ENCODE measurements at places on chromosomes 12 and 14. TPM values are rescaled to one million over a fixed set of nuclear protein-coding genes. Genes with fewer than 3 reads are reported as not detected.

GRCh38 chr14:99910337-99911309 is 117.4 kb downstream of the EML1 start:
- no peak for DNase-seq
- no peaks in the 10 kb centered on the region for H3K36me3 ChIP-seq

DNA sequence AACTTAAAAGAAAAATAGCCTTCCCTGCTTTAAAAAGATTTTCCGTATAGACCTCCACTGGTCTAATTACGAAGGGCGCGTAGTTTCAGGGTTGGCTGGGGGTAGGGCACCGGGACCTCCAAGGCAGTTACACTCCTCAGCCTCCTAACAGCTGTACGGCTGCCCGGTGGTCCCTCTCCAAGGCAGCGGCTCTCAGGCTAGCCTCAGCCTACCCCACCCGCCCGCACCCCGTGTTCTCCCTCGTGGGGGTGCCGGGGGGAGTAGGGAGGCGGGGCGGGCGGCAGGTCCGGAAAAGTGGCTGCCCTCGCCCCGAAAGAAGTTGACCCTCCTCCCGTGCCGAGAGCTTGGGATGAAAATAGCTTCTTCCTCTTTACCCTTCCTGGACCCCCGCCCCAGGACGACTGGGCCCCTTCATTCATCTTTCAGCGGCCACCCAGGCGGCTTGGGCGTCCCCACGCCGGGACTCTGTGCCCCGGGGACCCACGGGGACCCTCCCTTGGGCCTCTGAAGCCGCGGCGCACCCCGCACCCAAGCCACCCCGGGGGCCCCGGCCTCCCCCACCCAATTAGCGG is 991 bp upstream of the RCOR1 start:
- peak overlapping the region; percentile 97 for H3K4me3 ChIP-seq
- no peaks in the 10 kb centered on the region for H3K36me3 ChIP-seq
- peak; percentile 54 for DNase-seq
- H3K27ac ChIP-seq = peak overlapping the region; percentile 98

- H3K27me3 ChIP-seq = no peaks in the 10 kb centered on the region
- H3K27ac ChIP-seq = no peak overlapping the region
- no peaks in the 10 kb centered on the region for H3K4me1 ChIP-seq
- H3K36me3 ChIP-seq = no peaks in the 10 kb centered on the region
- no peak overlapping the region for H3K4me3 ChIP-seq
- no peak for DNase-seq
Measured at GRCh38 chr12:78799649-78800048, 64.9 kb upstream of the SYT1 start.

- no peak overlapping the region for H3K27ac ChIP-seq
- peaks cover 7% of the 10 kb centered on the region for H3K4me1 ChIP-seq
- H3K4me3 ChIP-seq = no peak overlapping the region
- H3K36me3 ChIP-seq = no peaks in the 10 kb centered on the region
Measured at GRCh38 chr14:69572841-69573135, 1.9 kb downstream of the CCDC177 start.

DNA sequence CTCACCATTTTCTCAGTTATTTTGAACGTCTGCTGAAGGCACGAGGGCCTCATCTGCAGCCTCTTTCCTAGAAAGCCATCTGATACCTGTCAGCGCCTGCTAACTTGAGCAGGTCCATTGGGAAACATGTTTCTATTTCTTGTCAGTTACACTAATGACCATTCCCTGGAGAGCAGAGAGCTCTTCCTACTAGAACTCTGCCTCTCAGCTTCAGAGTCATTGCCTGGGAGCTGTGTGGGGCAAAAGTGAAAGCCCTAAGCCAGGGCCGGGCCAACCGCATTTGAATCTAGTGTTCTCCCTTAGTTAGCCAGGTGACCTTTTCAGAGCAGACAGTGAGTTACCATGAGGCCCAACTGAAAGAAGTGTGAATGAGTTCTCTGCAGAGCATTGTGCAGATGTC is 135.8 kb downstream of the EML1 start:
- H3K27me3 ChIP-seq = no peaks in the 10 kb centered on the region
- no peaks in the 10 kb centered on the region for H3K36me3 ChIP-seq
- H3K4me3 ChIP-seq = no peak overlapping the region
- no peak for DNase-seq
- H3K4me1 ChIP-seq = no peaks in the 10 kb centered on the region

- no peak overlapping the region for H3K4me3 ChIP-seq
- no peak overlapping the region for H3K27ac ChIP-seq
- H3K36me3 ChIP-seq = no peaks in the 10 kb centered on the region
- H3K4me1 ChIP-seq = peaks cover 5% of the 10 kb centered on the region
- DNase-seq = no peak
Measured at GRCh38 chr14:63867933-63868921, 15.4 kb downstream of the SYNE2 start.

DNA sequence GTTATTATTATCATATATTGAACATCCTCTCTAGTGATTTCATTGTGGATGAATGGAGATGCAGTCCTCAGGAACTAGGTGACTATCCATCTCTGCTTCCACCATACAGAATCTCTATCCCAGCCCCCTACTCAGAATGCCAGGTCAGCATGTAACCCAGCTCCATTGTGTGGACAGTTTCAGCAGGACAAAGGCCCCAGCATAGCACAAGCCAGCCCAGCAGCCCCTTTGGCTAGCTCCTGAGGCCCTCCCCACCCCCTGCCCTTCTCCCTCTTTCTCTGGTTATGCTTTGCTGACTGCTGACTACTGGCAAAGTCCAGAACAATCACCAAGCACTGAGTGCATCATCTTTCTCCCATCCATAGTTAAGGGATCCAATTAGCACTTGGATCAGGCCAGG is 5.8 kb upstream of the SPRYD4 start:
- no peaks in the 10 kb centered on the region for H3K4me1 ChIP-seq
- no peak overlapping the region for H3K4me3 ChIP-seq
- no peaks in the 10 kb centered on the region for H3K27me3 ChIP-seq
- H3K27ac ChIP-seq = no peak overlapping the region
- no peak for DNase-seq
- no peaks in the 10 kb centered on the region for H3K36me3 ChIP-seq

DNA sequence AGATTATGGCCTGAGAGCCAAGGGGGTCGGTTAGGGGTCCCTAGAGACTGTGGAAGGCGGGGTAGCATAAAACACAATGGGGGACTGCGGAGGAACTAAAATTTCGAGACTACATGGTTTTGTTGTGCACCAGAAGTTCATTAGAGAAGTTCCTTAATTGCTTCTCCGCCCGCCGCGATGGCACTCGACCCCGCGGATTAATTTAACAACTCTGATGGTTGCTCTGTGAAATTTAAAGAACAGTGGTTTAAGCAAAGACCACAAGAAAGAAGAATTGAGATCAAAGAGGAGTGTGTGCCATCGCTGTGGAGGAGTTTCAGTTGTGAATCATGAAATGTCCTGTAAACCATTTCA is 1.4 kb upstream of the CCDC88C start:
- DNase-seq = no peak
- peaks cover 6% of the 10 kb centered on the region for H3K4me1 ChIP-seq
- H3K27ac ChIP-seq = no peak overlapping the region

DNA sequence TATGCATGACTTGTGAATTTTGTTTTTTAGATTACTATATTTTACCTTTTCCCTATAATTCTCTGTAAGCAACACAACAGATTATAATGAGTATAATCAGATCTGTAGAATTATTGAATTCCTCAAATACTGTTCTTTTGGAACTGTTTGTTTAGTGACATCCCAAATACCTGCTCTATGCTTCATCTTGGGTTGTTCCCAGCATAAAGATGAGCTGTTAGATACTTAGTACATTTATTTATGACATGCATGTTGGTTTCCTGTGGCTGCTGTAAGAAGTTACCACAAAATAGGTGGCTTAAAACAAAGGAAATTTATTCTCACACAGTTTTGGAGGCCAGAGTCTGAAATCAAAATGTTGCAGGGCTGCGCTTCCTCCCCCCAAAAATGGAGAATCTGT is 78.4 kb downstream of the PTPRR start:
- no peak overlapping the region for H3K4me3 ChIP-seq
- no peaks in the 10 kb centered on the region for H3K4me1 ChIP-seq
- DNase-seq = no peak
- no peaks in the 10 kb centered on the region for H3K36me3 ChIP-seq
- no peak overlapping the region for H3K27ac ChIP-seq

DNA sequence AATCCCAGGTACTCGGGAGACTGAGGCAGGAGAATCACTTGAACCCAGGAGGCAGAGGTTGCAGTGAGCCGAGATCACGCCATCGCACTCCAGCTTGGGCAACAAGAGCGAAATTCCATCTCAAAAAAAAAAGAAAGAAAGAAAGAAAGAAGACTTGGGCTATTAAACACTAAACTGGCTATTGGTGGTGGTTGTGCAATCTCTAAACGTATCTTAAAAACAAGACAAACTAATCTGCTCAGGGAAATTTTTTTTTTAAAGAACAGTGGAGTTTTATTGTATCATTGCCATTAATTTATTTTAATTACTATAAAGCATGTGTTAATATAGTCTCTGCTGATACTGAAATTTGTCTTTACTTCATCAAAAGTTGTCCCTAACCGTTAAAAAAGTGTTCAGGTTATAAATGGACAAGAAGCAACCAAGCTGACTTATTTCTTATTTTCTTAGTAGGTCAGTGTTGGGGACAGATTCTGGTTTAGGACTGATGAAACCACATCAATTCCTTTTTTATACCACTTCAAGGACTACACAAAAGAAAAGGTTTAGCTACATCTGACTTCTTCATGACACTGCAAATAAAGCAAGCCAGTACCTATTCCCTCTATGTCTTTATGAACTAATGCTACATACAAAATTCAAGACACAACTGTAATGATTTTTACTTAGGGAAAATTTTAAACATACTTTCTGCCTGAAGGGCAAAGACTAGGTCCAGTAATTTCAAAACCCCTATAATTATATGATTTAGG is 68.7 kb upstream of the KRAS start:
- no peaks in the 10 kb centered on the region for H3K36me3 ChIP-seq
- DNase-seq = no peak
- no peaks in the 10 kb centered on the region for H3K4me1 ChIP-seq
- no peak overlapping the region for H3K4me3 ChIP-seq

- no peak overlapping the region for H3K4me3 ChIP-seq
- no peaks in the 10 kb centered on the region for H3K4me1 ChIP-seq
- no peaks in the 10 kb centered on the region for H3K36me3 ChIP-seq
- no peaks in the 10 kb centered on the region for H3K27me3 ChIP-seq
Measured at GRCh38 chr12:59643550-59643949, 47.7 kb downstream of the SLC16A7 start.

DNA sequence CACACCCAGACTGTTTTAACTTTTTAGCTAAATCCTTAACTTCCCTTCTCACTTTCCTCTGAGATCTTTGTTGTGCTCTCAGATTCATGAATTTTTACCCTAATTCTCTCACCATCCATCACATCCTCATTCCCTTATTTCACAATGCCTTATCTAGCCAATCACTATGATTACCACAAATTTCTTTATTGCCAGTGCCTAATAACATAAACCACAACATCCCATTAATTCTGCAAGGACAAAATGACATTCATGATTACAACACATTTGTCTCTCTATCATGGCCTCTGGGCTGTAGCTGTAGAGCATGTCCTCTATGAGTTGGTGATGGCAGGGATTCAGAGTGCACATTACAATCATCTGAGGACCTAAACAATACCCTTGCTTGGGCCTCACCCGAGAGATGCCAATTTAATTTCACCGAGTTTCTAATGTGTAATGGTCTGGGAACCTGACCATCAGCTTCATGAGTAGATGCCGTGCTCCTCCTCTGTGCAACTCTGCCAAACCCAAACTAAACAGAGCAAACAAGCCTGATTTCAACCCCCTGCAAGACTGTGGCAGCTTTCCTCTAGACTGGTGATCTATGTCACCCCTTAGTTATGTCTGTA is 99.3 kb downstream of the SPTSSA start:
- no peak overlapping the region for H3K27ac ChIP-seq
- DNase-seq = no peak
- no peaks in the 10 kb centered on the region for H3K4me1 ChIP-seq
- H3K36me3 ChIP-seq = no peaks in the 10 kb centered on the region
- H3K4me3 ChIP-seq = no peak overlapping the region
- H3K27me3 ChIP-seq = no peaks in the 10 kb centered on the region

GRCh38 chr12:110007881-110008280 is 8.7 kb downstream of the ANKRD13A start:
- DNase-seq = no peak
- H3K4me1 ChIP-seq = peaks cover 13% of the 10 kb centered on the region
- no peaks in the 10 kb centered on the region for H3K36me3 ChIP-seq
- no peak overlapping the region for H3K4me3 ChIP-seq

- no peak overlapping the region for H3K27ac ChIP-seq
- H3K36me3 ChIP-seq = no peaks in the 10 kb centered on the region
- H3K4me3 ChIP-seq = no peak overlapping the region
- no peaks in the 10 kb centered on the region for H3K27me3 ChIP-seq
Measured at GRCh38 chr12:66241061-66242043, 52.3 kb downstream of the IRAK3 start.

DNA sequence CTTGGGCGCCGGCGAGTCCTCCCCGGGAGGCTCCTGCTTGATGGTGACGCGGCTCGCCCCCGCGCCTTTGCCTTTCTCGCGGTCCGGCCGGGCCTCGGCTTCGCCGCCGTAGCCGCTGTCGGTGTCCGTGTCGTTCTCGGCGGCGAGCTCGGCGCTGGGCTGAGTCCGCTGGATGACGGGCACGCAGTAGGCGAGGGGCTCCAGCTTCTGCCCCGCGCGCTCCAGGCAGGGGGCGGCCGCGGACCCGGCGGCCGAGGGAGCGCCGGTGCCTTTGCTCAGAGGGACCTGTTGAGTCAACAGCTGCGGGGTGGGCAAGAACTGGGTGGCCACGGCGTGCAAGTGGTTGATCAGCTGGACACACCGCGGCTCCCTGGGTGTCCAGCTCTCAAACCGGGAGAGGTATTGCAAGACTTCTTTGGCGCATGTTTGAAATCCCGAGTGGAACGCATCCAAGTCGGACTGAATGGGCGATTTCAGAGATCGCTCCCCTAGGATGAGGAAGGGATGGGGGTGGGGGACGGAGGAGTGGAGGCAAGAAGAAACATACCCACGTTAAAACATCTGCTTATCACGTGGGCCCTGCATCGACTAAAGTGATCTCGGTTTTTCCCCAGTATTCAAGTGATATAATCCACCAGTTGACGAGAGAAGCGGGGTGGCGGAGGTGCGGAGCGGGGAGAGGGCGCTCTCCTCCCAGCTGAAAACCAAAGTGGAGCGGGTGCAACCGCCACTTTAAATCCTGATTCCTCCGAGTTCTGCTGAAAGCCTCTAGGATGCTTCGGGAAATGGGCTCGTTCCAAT is 2.0 kb downstream of the BHLHE41 start:
- no peaks in the 10 kb centered on the region for H3K4me1 ChIP-seq
- peak overlapping the region; percentile 55 for H3K27ac ChIP-seq
- H3K27me3 ChIP-seq = no peaks in the 10 kb centered on the region
- H3K4me3 ChIP-seq = peak overlapping the region; percentile 53

GRCh38 chr12:116384175-116384574 is 106.7 kb upstream of the MED13L start:
- DNase-seq = no peak
- H3K4me1 ChIP-seq = no peaks in the 10 kb centered on the region
- no peak overlapping the region for H3K4me3 ChIP-seq
- H3K27me3 ChIP-seq = no peaks in the 10 kb centered on the region
- H3K27ac ChIP-seq = no peak overlapping the region
- H3K36me3 ChIP-seq = no peaks in the 10 kb centered on the region

NRXN3 gene
- 1.2 TPM for total RNA-seq

MIP gene
- not detected for total RNA-seq

KRT5 gene
- total RNA-seq = not detected

SCFD1 gene
- 78.7 TPM for total RNA-seq

SLC17A8 gene
- 3.3 TPM for total RNA-seq

OR6C75 gene
- not detected for total RNA-seq

B4GALNT1 gene
- total RNA-seq = 0.88 TPM

KRT83 gene
- total RNA-seq = not detected

DNAL1 gene
- total RNA-seq = 8.1 TPM

CATSPERB gene
- 2.2 TPM for total RNA-seq

ZDHHC22 gene
- 0.42 TPM for total RNA-seq

PMEL gene
- 3.4 TPM for total RNA-seq
